Endothelial cell (in vitro differentiated cells): ENCODE measurements at places on chromosomes 2 and 18.
A peak's percentile ranks its signal among the peaks of the same experiment; 100 is the strongest.

GRCh38 chr2:120480346-120480902 lies 134.5 kb downstream of the INHBB start:
- DNase-seq, result no peak

- DNase-seq, result no peak
Measured at GRCh38 chr2:38653715-38654527, 12.0 kb upstream of the GALM start.

- no peak for DNase-seq
Measured at GRCh38 chr2:159462201-159462785, 154.1 kb downstream of the BAZ2B start.

GRCh38 chr2:136247204-136247950 lies 129.4 kb upstream of the CXCR4 start:
- DNase-seq, result no peak

GRCh38 chr18:32771169-32771751 lies 1.6 kb downstream of the KLHL14 start:
- peak; percentile 34 for DNase-seq

- DNase-seq, result no peak
Measured at GRCh38 chr2:40166006-40166405, 285.9 kb downstream of the SLC8A1 start.

DNA sequence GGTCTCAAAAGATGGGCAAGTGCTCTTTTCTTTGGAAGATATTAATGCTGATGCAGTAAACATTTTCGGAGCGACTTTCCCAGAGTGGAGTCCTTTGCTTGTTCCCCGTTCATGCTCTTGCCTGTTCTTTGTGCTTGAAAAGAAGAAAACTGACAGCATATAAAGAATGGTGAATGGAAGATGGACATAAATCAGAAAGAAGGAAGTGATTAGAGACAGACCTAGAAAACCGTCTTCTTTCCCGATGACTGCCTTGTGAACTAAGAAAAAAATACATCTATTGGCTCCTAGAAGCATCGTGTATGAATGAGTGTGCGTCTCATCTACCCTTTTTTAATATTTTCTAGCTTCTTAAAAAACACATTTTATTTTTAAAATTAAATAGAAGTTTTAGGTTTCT lies 740.1 kb upstream of the FANCL start:
- no peak for DNase-seq

DNA sequence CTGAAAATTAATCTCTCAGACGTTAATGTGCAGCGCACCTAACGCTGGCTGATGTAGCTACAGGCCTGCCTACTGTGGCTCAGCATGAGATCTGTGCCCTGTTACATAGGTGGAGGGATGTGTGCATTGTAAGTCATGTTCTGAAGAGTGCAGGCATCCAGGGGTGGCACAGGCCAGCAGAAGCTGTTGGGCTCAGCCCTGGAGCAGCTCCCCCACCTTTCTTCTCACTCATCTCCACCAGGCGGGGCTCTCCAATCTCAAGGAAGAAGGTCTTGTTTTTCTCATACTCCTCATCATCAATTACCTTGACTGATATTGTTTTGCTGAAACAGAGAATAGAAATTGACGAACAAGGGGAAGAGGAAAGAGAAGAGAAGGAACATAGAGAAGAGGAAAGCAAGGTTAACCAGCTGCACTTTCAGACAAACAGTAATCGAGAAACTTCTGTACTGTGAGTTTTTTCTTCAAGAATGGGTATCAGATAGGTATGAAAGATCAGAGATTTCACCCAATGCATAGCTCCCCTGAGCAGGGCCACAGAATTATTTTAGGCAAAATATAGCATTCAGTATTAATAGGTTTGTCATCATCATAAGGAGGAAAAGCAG lies 273.6 kb downstream of the SLC8A1 start:
- no peak for DNase-seq

GRCh38 chr2:165777522-165778186 lies 16.4 kb downstream of the GALNT3 start:
- no peak for DNase-seq

- DNase-seq, result no peak
Measured at GRCh38 chr2:198448789-198449188, 644.4 kb downstream of the PLCL1 start.

- DNase-seq, result peak; percentile 32
Measured at GRCh38 chr2:71423817-71424420, 29.4 kb upstream of the DYSF start.

- no peak for DNase-seq
Measured at GRCh38 chr2:71747559-71747958, 294.2 kb downstream of the DYSF start.

- DNase-seq, result no peak
Measured at GRCh38 chr2:9739531-9739964, 103.7 kb upstream of the TAF1B start.

GRCh38 chr18:42442656-42443055 lies 487.6 kb downstream of the PIK3C3 start:
- DNase-seq, result no peak

DNA sequence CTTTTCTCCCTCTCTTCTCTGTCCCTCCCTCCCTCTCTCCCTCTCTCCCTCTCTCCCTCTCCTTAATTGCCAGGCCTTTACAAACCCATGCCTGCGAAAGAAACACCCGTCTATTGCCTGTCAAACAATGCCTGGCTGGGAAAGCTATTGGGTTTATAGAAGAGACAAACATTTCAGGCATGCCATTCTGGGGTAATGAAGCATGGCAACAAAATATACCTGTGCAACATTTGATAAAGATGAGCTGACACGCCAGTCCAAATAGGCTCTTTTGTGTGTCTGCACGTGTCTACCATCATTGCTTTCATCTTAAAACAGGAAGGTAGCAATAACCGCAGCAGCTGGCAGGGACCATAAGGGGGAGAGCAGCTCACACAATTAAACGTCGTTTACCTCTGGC lies 282.1 kb downstream of the ZNF516 start:
- DNase-seq, result no peak

- no peak for DNase-seq
Measured at GRCh38 chr18:12401881-12402280, 5.8 kb upstream of the PRELID3A start.

GRCh38 chr2:37052600-37053332 lies 31.4 kb downstream of the HEATR5B start:
- no peak for DNase-seq

- DNase-seq, result no peak
Measured at GRCh38 chr2:198314559-198315153, 510.3 kb downstream of the PLCL1 start.

- no peak for DNase-seq
Measured at GRCh38 chr18:70840649-70841048, 551.8 kb downstream of the SOCS6 start.

- DNase-seq, result no peak
Measured at GRCh38 chr18:7488571-7488970, 78.5 kb upstream of the PTPRM start.

DNA sequence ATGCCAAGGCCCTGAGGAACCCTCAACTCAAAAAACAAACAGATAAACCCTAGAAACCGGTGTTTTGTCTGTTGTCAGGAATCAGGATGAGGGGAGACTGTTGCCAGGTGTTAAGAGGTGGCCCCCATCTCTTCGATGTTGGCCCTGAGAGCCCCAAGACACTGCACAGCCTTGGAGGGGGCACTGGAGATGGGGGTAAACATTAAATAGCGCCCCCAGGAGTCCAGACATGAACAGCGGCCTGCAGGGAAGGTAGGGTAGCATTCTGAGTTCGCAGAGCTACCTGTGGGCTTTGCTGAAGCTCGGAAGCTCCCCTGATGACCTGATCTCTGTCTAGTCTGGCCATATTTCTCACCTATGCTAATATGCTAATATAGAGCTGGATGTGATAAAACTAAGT lies 97.6 kb upstream of the SMAD2 start:
- DNase-seq, result no peak

DNA sequence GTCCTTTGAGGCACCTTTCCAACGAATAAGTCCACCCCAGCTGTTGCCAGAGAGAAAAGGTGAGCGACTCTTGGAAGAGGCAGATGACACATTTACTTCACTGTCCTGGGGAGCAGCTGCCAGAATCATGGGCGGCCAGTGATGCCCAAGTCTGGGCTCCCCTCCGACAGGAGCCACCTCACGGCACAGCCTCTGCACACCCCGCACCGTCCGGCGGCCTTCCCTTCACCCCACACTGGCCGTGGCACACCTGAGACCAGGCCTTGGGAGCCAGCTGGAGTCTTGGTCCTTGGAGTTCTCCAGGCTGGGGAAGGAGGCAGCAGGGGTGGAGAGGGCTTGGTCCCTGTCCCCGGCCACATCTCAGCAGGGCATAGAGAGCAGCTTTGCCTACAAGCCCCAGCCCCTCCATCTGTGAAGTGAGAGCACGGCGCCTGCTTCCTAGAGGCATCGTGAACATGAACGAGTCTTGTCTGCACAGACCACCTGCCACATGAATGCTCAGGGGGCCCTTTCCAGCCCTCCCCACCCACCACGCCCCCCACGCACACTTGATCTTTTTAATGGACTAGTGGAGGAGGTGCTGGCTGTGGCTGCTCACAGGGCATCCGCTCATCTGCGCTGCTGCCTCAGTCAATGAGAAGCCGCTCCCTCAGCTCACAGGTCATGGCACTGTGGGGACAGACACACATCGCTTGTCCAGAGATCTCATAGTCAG lies 400.2 kb upstream of the MYT1L start:
- DNase-seq, result no peak

DNA sequence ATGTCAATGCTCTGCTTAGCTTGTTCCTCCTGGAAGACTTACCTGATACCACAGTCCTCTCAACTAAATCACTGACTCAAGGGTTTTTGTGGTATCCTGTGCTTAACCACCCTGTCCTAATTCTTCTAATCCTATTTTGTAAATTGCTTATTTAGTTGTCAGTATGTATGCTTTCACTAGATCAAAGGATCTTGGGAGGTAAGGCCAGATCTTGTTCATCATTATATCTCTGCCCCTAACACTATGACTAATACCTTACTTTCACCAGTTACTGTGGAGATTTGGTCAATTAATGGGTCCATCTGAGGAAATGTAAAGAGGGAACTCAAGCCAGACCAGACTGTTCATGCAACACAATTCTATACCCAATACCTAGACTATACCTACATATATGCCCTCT lies 203.2 kb downstream of the GULP1 start:
- no peak for DNase-seq

DNA sequence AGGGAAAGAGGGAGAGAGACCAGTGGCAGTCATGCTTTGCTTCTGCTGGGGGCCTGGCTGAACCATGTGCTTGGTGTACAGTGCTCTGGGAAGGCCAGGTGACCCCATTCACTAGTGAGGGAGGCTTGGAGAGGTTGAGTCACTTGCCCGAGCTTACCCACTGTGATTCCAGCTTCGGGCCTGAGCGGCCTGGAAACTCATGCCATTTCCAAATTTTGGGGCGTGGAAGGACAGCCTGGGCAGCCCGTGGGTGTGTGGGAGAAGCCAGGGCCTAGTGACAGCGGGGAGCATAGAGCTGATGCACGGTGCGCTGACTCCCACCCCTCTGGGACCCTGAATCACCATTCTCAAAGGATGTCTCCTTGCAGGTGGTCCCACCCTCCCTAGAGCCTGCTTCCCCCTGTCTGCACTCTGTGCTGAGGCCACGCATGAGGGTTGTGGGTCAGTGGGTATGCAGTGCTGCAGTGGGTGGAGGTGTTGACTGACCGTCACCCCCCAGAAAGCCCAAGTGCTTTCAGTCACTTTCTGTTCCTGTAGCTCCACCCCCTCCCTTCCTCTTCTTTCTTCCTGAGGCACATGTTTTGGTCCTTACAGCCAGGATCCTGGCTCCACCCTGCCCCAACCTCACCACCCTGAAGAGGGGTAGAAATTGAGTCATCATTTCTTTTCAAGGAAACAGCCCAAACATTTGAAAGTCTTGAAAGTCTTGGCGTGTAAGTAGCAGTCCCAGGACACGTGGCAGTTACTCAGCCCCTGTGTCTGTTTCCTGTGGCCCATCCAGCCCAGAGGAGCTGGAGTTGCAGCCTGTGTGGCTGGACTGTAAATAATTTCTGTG lies 69.3 kb upstream of the MCFD2 start:
- no peak for DNase-seq

DNA sequence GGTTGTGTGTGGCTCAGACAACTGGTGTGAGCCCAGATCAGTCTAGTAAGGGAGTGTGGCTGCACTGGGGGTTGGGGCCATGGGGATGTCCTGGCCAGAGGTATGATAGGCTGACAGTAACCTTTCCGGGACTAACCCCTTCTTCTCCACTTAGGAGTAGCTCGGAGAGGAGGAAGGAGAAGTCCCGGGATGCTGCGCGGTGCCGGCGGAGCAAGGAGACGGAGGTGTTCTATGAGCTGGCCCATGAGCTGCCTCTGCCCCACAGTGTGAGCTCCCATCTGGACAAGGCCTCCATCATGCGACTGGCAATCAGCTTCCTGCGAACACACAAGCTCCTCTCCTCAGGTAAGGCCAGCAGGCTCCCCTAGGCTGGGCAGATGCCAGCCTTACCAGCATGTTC lies 49.5 kb downstream of the EPAS1 start:
- no peak for DNase-seq

DNA sequence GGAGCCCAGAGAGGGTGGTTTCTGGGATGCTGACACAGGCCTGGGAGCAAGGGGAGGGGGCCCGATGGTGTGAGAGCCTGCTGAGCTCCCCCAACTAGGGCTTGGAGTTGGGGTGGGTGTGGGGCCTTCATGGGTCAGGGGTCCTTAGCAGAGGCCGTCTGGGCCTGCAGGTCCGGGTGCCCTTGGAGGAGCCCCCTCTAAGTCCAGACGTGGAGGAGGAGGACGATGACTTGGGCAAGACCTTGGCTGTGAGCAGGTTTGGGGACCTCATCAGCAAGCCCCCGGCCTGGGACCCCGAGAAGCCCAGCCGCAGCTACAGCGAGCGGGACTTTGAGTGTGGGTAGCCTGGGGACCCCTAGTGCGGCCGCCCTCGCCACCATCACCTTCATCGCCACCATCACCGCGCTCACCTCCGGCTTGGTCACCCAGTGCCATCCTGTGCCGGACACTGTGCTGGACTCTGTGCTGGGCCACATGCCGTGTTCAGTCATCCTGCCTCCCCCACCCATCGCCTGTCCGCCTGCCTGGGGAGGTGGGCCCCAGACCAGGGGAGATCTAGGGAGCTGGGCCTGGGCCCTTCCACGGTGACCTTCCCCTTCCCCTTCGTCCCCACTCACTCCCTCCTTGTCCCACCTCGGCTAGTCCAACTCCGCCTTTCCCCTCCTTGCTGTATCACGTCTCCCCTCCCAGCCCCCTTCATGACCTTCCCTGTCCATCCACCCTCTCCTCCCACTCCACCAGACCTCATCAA lies 980 bp downstream of the SLC4A3 start:
- DNase-seq, result no peak

DNA sequence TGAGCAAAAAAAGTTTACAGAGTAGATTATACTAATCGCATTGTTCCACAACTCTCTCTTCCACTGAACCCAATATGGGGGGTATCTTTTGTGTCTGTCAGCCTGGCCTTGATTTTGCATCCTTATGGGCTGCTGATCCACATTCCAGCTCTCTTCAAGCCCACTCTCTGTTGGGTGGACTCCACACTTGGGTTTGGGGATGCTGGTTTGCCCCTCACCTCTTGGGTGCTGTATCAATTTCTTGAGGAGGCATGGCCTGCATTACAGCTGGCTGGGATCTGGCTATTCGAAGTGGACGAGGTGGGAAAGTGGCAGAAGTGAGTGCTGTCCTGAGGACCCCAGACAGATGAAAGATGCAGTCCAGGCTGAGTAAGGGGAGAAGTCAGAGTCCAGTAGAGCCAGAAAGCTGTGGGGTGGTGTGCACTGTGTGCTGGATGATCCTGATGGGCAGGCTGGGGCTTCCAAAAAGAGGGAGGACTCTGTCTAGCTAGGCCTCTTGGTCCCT lies 141.4 kb downstream of the CAPN13 start:
- DNase-seq, result no peak
